Dermis blood vessel endothelial cell (primary cell): ENCODE measurements at places on chromosomes 3 and 15.

DNA sequence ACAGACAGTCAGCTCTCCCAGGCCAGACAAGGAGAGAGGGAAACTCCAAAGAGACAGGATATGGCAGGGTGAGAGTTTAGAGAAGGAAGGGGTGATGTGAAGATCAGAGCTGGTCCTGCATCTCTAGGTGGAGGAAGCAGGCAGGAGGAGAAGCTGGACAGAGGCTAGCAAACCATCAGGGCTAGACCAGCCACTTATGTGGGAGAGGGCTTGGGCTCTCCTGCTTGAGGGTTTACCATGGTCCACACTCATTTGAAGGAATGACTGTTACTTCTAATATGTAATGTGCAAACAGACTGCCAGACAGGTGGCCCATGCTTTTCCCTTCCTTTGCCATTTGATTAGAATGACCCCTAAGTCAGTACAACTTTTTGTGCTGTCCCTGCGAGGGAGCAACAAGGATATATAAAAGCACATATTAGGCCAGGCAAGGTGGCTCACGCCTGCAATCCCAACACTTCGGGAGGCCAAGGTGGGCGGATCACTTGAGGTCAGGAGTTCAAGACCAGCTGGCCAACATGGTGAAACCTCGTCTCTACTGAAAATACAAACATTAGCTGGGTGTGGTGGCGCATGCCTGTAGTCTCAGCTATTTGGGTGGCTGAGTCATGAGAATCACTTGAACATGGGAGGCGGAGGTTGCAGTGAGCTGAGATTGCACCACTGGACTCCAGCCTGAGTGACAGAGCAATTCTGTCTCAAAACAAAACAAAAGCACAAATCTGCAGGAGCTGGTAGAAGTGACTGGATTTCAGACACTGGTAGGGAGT, 41.0 kb upstream of the MANF start:
- no peak for DNase-seq

DNA sequence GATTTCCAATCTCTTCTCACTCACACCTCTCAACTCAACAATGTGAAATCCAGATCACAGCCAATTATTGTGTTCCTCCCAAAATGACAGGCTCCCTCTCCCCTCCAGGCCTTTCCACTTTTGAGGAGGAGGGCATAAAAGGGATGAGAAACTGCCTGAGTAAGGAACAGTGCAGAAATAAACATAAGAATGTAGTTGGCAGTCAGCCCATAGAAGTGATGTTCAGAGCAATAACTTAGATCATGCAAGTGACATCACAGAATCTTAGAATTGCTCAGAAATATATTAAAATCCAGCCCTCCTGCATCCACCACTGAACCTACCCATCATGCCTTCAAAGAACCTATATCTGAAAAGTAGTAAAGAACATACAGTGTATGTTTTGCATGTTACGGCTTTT, 299.4 kb upstream of the GADL1 start:
- no peak for DNase-seq

DNA sequence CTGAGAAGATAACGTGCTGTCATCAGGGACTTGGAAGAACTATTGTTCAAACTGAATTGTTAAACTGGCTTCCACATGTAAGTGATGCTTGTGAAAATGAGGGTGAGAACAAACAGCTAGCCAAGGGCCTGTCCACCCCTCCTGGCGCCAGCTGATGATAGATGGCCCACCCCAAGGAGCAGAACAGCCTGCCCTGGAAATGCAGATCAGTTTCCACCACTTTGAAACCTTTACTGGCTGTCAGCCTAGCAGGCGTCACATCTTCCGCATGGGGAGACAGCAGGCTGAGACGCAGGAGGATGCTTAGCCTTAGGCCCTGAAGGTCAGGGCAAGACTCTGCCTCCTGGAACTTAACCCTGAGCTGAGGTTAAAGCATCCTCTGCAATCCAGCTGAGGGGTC, 6.4 kb upstream of the SLC51B start:
- DNase-seq: no peak

DNA sequence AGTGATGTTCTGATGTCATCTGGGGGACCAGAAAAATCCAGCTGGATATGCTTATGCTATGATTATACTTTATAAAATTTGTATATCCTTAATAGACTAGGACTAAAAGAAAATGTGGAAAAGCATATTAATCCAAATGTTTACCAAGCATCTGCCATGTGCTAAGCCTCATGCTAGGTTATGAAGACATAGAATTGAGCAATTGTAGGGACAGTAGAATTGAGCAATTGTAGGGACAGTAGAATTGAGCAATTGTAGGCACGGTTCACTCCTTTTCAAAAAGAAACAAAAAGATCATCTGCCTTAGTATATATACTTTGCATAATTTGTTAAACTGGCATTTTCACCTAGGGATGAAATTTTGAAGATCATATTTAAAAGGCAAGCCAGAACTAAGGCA, 18.3 kb downstream of the ABHD5 start:
- DNase-seq: no peak

DNA sequence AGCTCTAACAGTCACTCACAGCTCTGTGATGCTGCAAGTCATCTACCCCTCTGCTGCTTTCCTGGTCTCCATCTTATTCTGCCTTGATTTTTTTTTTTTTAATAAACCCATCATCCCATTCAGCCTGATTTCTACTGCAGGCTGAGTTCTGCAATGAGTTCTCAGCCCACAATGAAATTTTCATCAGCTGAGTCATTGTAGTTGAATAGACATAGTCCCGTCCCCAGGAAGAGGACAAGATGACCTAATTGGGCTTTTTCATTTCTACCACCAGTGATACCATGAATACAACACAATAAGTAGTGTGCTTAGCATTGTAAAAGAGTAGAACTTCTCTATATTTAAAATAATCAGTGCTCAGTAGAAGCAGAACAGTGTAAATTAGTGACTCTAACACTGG, 59.3 kb downstream of the C3orf85 start:
- no peak for DNase-seq

- no peak for DNase-seq
Observed at GRCh38 chr3:149472030-149472797, 2.3 kb upstream of the TM4SF4 start.

GRCh38 chr3:102017784-102018183, 168.5 kb downstream of the NFKBIZ start:
- no peak for DNase-seq

DNA sequence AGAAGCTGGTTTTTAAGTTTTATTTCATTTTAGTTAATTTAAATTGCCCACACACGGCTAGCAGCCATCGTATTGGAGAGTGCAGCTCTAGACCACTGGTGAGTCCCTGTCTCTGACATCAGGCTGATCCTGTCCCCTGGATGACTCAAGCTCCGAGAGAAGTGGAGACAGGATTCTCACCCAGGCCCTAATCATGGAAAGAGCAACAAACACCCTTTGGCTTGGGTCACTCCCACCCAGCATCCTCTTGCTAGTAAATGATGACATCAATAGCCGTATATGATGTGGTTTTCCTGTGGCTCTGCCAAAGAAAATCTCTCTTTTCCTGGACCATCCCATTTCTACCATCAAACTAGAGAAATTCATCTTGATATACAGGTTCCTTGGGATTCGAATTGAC, 182.2 kb downstream of the NTRK3 start:
- no peak for DNase-seq

GRCh38 chr3:10160346-10160745, 4.4 kb upstream of the IRAK2 start:
- no peak for DNase-seq

GRCh38 chr3:181770296-181770695, 58.6 kb downstream of the SOX2 start:
- DNase-seq: no peak
